Fibroblast of skin of left quadriceps (primary cell): ENCODE measurements at places on chromosomes 5 and 9.

DNA sequence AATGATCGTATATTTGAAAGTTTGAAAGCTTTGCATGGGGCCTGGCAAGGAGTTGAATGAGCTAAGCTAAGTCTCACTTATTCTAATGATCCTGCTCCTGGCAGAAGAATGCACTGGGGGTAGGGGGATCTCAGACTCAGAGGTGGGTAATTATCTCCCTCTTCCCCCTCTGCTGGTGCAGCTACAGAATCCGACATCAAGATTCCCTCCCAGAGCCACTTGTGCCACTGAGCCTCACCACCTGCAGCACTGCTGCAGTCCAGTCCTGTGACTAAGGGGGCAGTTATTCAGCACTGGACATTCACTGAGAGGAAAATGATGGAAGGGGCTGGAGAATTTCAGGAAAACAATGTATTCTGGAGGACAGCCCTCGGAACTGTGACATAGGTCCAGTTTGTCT, 205.8 kb downstream of the DEPDC1B start:
- DNase-seq: no peak

DNA sequence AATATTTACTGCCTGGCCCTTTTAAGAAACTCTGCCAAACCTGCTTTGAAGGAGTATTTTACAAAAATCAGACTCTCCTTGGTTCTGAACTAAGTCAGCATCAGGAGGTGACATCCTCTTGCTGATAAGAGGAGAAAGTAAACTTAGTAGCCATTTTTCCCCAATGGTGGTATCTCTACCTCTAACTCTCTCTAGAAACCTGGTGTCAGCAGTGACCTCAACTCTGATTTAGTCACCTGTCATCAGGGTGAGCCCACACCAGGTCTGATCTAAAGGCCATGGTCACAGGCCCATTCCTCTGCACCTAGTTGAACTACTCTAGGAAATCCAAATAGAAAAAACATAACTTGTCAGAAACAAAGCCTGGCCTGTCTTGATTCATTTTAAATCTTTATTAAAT, 4.2 kb downstream of the CARNMT1 start:
- DNase-seq: no peak

DNA sequence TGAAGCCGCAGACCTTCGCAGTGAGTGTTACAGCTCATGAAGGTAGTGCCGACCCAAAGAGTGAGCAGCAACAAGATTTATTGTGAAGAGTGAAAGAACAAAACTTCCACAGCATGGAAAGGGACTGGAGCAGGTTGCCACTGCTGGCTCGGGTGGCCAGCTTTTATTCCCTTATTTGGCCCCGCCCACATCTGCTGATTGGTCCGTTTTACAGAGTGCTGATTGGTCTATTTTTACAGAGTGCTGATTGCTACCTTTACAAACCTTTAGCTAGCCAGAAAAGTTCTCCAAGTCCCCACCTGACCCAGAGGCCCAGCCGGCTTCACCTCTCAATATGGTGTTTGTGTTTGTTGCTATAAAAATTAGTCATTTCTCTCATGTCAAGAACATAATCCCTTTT, 49.7 kb downstream of the RECK start:
- no peak for DNase-seq

DNA sequence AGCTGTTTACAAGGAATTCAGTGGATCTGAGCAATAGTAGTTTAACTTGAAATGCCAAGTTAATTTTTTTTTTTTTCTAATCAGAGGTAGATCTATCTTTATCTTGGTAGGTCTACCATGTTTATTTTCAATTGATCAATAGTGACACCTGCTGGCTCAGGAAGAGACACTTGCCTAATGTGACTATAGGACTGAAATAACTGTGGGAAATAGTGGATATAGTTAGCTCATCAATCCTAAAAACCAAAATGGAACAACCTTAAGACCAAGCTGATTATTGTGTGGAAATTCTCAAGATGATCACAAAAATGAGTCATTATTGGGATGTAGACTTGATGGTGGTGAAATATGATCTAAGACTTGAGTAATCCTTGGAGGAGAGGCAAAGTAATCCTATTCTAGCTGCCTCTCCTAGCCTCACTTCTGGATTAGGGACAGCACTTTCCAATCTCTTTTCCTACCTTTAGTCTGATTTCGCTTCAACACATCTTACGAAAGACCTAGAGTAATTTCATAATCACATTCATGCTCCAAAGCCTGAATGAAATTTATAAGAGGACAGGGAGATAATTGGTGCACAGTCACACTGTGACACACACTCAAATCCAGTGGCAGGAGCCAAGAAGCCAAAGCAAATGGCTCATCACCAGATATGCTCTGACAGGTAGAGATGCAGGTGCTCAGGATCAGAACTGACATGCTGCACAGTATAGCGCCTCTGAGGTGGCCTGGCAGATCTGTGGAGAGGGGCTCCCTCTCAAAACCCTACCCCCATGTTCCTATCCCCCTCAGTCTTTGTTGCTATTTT, 156.3 kb downstream of the HMHB1 start:
- peak; percentile 78 for DNase-seq

- DNase-seq: no peak
Measured at GRCh38 chr9:109471475-109472393, 26.4 kb downstream of the PTPN3 start.

DNA sequence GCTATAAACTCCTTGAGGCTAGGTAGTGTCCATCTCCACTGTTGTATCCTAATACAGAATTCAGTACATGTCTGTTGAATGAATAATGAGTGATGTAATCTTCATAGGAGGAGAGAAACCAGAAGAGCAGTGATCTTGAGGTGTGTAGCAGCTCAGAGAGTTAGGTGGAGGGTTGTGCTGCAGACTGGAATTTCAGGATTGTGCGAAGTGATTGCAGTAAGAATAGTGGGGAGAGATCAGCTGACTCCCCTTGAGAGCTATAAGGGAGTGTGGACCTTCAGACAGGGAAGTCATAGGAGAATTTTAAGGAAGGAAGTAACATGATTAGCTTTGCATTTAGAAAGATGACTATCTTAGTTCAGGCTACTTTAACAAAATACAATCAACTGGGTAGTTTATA, 4.4 kb downstream of the SNX24 start:
- no peak for DNase-seq

- DNase-seq: no peak
Measured at GRCh38 chr5:172389578-172390112, 64.7 kb downstream of the SH3PXD2B start.

DNA sequence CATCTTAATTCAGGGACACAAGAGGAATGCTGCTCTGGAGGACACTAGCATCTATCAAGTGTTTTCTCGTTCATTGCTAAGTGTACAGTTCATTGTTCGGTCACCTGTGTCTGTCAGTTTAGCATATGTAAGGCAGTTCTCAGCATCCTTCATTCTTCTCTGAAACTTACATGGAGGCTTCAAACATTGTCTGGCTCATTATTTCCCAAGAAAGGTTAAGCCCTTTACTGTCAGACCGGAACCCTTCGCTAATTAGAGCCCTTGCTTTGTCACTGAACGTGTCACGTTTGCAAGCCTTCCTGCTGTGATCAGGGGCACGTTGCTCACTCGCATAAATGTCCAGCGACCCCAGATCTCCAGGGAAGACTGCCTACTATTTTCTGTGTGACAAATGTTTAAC, 62.3 kb upstream of the RIOK2 start:
- no peak for DNase-seq
